ENCODE measurements at places on chromosomes 4 and X. TPM values are rescaled to one million over a fixed set of nuclear protein-coding genes. Genes with fewer than 3 reads are reported as not detected.

Gene HSFX1
- total RNA-seq, result 0.31 TPM

Gene PNMA6A
- total RNA-seq, result 4.8 TPM

Gene TCP11X2
- not detected for total RNA-seq

Gene GYPA
- total RNA-seq, result not detected

Gene MXRA5
- total RNA-seq, result not detected

Gene PPBP
- not detected for total RNA-seq

Gene SRPX
- 6.9 TPM for total RNA-seq

Gene TCEAL6
- not detected for total RNA-seq

Gene MAGEH1
- total RNA-seq, result 6.9 TPM

Gene PCDH18
- total RNA-seq, result not detected

Gene GUCY1A1
- total RNA-seq, result not detected

Gene EMD
- total RNA-seq, result 152 TPM

Gene ETFDH
- 6.2 TPM for total RNA-seq

Gene FUNDC1
- 25.8 TPM for total RNA-seq

Gene ALPK1
- total RNA-seq, result 2.2 TPM

Gene C4orf36
- 0.64 TPM for total RNA-seq

Gene MORC4
- total RNA-seq, result 40.8 TPM

Gene STBD1
- total RNA-seq, result 6.5 TPM

Gene UGT2B15
- total RNA-seq, result 0.06 TPM

Gene PNMA6F
- not detected for total RNA-seq

Gene RBMXL3
- total RNA-seq, result not detected

Gene COMMD8
- total RNA-seq, result 14.2 TPM

Gene GPRIN3
- 4.1 TPM for total RNA-seq

Gene FRAS1
- 3.4 TPM for total RNA-seq

Gene ARFIP1
- 15.5 TPM for total RNA-seq

Gene GALNTL6
- 0.06 TPM for total RNA-seq

Gene FBXO8
- 10.6 TPM for total RNA-seq

All from A549 treated with DMSO at 1 μM for 4 hours (cell line).